Stimulated activated CD8-positive, alpha-beta memory T cell treated with anti-CD3 and anti-CD28 coated beads, Interleukin-2, amount 100 ng/mL, for 48 hours (primary cell): ENCODE measurements at places on chromosomes 4 and X.

DNA sequence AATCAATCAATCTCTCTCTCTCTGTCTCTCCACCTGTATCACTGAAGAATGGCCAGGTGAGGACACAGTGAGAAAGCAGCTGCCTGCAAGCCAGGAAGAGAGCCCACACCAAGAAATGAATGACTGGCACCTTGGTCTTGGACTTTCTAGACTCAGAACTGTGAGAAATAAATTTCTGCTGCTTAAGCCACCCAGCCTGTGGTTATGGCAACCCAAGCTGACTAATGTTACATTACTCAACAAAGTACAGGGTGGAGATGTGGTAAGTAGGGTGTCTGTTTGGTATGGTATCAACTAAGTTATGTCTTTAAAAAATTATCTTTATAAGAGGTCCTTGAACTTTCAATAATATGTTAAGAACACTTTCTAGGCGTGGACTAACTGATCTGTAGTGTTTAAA lies 159.3 kb downstream of the EPHA5 start:
- DNase-seq, result no peak

DNA sequence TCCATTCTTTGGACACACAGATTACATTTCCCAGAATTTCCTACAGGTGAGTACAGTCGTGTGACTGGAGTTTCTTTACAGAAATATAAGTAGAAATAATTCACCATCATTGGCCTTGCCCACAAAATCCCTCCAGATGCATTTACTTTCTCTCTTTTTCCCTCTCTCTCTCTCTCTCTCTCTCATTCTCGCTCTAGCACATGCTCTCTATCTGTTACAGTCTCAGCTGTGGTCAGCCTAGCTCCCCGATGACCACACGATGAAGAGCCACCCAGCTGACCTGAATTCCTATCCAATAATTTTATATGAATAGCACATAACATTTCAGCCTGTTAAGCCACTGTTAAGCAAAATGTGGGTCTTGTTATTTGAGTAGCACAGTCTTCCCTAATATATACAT lies 507.9 kb downstream of the PCDH7 start:
- DNase-seq, result no peak

GRCh38 chr4:21695141-21695540 lies 253.4 kb downstream of the KCNIP4 start:
- DNase-seq, result no peak

GRCh38 chr4:6011271-6011671 lies 7.0 kb downstream of the C4orf50 start:
- no peak for DNase-seq

GRCh38 chrX:148229801-148230303 lies 248.7 kb downstream of the FMR1NB start:
- DNase-seq, result no peak

DNA sequence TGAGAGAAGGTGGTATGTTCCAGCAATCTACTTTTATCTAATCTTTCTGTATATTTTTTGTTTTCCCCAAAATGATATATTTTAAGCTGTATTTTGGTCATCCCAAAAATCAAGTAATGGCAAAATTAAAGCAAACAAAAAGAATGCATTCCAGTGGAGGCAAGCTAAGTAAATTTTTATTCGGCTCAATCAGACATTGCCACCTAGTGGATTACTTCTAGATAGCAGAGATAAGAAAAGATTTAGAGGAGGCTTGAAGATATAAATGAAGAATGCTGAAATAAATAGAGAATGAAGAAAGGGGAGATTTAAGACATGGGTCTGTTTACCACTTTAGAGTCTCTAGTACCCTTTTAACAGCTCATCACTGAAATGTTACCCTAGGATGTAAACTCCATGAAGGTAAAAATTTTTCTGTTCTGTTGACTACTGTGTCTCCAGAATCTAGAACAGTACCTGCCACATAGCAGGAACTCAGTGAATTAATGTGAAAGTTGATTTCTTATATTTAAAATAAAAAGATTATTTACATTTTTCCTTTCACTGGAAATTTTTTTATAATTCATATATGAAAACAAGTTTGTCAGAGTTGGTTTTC lies 110.9 kb upstream of the ANK2 start:
- DNase-seq, result no peak

DNA sequence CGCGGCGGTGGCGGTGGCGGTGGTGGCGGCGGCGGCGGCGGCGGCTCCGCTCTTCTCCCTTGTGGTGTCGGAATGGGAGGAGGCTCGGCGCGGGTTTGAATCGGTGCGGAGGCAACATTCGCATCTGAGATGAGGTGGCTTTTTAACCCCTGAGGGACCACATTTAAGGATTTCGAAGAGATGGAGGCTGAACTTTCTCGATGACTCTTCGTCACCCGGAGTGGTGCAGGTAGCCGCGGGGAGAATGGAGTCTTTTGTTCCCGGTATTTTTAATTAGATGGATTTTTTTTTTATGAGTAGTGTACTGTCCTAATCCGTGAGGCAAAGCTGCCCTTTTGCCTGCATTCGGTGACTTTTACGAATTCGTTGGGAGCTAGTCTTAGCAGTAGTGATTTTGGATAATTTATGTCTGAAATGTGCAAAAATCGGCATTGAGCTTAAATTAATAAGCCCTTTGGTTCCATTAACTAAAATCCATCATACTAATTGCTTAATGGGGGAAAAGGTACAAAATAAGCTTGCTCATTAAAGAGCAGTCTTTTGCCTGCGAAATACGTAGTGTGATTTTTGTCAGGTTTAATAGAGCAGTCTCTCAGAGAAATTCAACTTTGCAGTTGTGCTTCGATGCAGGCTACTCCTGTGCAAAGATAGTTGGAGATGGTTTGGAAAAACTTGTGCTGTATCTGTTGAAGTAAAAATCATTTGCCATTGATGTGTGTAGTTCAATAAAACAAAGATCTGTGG lies 206.2 kb downstream of the TENM3 start:
- DNase-seq, result no peak

DNA sequence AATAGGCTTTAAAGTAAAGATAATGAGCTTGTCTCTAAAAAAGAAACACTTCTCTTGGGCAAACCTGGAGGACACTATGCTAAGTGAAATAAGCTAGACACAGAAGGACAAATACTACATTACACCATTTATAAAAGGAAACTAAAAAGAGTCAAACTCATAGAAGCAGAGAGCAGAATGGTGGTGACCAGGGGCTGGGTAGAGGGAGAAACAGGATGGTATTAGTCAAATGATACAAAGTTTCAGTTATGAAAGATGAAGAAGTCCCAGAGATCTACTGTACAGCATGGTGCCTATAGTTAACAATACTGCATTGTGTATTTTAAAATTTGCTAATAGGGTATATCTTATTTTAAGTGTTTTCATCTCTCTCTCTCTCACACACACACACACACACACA lies 28.5 kb downstream of the ACSL4 start:
- DNase-seq, result no peak
